ENCODE measurements at places on chromosomes 3 and 15. TPM values are rescaled to one million over a fixed set of nuclear protein-coding genes. Genes with fewer than 3 reads are reported as not detected.

The DGKG gene
- total RNA-seq: 0.58 TPM

DNA sequence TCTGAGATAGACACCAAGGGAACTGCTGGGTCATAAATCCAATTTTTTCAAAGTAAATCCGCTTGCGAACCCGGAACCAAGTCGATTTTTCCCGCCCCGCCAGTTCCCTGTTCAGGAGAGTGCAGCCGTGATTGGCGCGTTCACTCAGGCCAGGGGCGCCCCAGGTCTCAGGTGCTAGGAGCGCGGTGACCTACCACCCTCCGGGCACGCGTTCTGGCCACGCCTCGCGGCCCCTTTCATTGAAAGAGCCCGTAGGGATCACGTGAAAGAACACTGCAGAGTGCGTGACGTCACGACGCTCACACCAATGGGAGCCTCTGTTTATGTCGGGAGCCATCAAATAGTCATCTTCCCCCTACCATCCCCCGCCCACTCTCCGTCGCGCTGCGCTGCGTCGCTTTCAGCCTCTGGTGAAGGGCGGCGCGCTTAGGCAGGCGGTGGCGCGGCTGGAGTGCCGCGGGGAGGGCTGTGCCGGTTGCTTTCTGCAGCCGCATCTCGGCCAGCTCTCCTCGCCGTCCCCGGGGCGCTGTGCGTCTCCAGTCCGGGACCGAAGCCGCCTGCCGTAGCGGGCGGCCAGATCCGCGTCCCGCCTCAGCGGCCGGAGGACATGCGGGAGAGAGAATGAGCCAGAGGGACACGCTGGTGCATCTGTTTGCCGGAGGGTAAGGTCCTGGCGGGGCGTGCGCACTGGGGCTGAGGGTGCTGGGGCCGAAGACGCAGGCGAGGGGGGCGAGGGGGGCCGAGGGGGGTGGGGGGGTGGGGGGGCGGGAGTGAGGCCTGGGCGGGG is at the start of gene SLC25A36:
SLC25A36 (plus strand) TSS at position 403 of the 787 bp plus-strand sequence; CDS start at position 622, 219 bp downstream.
- DNase-seq: peak; percentile 95

The CCDC39 gene
- total RNA-seq: not detected

The FRG2C gene
- total RNA-seq: not detected

The FGD5 gene
- total RNA-seq: 0.27 TPM

- DNase-seq: no peak
Observed at GRCh38 chr15:69143756-69144436, 16.5 kb upstream of the GLCE start.

DNA sequence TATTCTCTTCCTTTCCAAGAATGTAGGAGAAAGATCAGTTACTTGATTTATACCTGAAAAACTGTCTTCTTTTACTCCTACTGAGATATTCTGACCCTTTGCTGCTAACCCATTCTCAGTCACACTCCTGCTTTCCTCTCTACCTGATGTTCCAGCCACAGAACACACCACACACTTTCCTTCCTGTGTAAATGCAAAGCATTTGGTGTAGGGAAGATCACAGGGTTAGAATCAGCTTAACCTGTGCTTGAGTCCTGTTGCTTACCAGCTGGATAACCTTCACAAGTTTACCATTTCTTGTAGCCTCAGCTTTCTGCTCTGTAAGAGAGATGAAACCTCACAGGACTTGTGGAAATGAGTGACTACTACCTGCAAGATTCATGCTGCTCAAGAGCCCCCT is 489.8 kb upstream of the GOLIM4 start:
- DNase-seq: no peak

The CIDEC gene
- total RNA-seq: 0.18 TPM

- no peak for DNase-seq
Observed at GRCh38 chr15:92808598-92809063, 91.5 kb upstream of the CHD2 start.

The CCDC33 gene
- not detected for total RNA-seq

The ANKRD63 gene
- not detected for total RNA-seq

The WDR76 gene
- total RNA-seq: 75.1 TPM

The SPINK8 gene
- total RNA-seq: not detected

DNA sequence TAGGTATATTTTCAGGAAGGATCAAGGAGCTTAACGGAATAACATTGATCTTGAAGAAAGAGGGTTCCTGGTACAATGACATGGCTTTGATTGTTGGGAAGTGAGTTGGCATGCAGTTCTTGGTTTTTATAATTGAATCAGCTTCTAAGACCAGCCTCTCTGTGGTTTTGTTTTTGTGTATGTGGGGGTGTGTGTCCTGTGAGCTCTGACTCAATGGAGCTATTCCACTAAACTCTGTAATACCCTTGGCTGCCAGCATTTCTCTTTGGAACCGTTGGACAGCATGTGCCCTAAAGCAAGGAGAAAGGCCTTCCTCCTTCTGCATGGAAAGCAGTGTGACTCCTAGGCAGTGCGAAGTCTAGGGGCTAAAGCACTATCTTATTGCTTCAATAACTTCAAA is 124.8 kb downstream of the EDEM1 start:
- DNase-seq: no peak

GRCh38 chr3:197329382-197329781 is 31.0 kb upstream of the DLG1 start:
- no peak for DNase-seq

DNA sequence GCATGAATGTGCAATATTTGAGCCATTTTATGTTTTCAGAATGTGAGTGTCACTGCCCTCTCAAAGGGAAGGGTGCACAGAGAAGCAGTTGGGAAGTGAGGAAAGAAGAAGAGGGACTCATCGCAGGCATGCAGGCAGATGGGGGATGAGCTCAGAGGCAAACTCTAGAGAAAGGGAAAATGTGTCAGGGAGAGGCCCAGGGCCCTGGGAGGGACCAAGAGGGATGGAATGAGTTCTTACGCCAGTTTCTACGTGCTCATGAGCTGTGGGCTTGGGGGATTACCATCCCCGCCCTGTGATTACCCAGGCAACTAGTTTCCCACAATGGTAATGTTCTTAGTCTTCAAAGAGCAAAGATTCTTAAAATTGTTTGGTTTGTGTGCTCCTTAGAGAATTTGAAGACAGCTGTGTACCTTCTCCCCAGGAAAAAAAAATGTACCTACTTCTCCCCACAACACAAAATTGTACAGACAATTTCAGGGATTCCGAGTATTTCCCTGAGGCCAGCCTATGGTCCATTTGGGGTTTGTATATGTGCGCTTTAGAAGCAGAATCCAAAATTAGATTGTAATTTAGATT is 17.8 kb downstream of the GCSAM start:
- DNase-seq: no peak

DNA sequence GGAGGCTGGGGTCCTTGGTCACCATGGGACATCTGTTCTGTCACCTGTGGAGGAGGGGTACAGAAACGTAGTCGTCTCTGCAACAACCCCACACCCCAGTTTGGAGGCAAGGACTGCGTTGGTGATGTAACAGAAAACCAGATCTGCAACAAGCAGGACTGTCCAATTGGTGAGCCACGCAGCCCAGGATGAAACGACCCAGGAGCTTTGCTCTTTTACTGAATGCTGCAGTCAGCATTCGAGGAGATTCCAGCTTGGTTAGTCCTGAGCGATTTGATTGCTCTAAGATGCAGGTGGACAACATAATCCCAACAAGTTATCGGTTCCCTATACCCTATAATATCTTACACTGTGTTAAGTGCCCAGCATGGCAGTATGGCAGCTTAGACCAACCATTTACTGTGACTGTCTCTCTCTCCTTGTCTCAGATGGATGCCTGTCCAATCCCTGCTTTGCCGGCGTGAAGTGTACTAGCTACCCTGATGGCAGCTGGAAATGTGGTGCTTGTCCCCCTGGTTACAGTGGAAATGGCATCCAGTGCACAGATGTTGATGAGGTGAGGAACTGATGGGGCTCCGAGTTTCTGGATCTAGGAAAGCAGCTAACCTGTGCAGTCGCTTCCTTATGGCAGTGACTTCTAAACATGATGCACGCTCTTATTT is 7.8 kb downstream of the THBS1 start:
- DNase-seq: no peak

DNA sequence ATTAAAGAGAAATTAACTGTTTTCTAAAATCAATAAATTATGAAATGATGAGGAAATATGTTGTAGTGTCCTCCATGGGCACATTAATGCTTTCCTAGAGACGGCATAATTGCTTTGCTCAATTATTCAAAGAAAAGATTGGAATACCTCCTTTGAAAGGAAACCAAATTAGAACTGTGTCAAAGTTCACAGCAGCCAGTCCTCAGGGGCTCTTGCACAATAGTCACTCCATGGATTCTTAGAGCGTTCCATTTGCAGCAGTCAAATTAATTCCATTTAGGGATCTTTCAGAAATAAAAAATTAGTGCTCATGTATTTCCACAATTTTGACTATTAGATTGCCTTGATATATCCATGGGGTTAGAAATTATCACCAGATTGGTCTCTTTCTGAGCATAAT is 841.6 kb upstream of the DPPA4 start:
- no peak for DNase-seq

The TFG gene
- 61.3 TPM for total RNA-seq

GRCh38 chr3:23435318-23435717 is 232.2 kb downstream of the UBE2E2 start:
- DNase-seq: no peak

The ANKRD34C gene
- not detected for total RNA-seq

The ADAMTS17 gene
- total RNA-seq: 2.5 TPM

The TWF2 gene
- total RNA-seq: 134 TPM

DNA sequence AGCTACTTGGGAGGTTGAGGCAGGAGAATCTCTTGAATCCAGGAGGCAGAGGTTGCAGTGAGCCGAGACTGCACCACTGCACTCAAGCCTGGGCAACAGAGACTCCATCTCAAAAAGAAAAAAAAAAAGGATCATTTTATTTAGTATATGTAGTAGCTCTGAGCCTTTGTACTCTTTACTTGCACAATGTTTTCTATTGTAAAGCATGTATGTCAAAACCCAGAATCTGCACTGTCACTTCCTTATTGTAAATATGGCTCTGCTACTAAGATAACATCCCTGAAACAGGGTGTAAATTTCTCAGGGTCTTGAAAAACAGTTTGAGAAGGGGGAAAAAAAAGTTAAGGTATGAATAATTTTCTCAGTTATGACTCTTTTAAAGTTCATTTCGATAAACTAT is 35.1 kb downstream of the SLMAP start:
- no peak for DNase-seq

The CAMK2N2 gene
- not detected for total RNA-seq

The DPH6 gene
- 9.8 TPM for total RNA-seq

The CAMK1 gene
- 25.7 TPM for total RNA-seq

DNA sequence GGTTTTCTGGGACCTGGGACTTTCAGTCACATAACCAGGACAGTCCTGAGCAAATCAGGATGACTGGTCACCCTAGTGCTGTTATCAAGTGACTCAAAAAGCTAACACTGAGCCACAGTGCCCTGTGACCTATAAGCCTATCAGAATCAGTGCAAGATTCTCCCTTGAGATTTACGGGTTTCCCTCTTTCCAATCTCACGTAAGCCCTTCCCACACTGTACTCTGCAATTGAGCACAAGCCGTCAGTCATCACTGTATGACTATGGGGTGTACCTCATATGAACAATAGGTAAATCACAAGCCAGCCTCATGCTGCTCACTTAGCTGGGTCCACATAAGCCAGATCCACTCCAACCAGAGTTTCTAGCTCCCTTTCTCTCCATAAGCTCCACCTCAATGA is 21.0 kb upstream of the CLDN18 start:
- DNase-seq: no peak

The CHST2 gene
- total RNA-seq: 12.0 TPM
